ENCODE measurements at places on chromosomes 4 and X.

- DNase-seq = no peak
Measured at GRCh38 chrX:50805276-50805675, 8.7 kb downstream of the SHROOM4 start.

DNA sequence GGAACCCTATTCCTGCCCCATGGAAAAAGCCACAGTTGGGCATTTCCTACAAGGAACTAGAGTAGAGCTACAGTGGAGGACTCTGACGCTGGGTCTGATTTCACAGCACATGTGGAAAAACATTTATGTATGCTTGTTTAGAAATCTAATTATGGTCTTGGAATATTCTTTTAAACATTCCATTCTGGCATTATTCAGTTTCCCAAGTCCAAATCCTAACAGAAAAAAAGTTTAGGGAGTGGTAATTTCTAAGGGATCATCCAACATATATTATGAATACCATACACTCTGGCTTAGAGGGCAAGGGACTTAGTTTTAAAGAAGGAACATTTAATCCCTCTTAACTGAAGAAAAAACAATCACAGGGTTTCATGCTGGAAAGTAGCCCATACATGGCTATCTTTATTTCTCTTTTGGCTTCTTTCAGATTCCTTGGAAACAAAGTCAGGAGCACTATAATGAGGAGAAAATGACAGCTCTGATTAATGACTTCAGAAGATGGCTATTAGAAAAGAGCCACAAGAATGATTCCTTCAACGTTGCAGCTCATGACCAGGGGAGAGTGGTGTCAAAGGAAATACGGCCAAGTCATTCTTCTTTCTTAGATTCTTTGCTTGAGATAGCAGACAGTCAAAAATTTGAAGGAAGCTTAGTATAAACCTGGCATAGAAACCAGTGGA, 56.1 kb downstream of the CNGA2 start:
- no peak for DNase-seq

GRCh38 chrX:130933358-130933757, 30.3 kb upstream of the ENOX2 start:
- DNase-seq = no peak

DNA sequence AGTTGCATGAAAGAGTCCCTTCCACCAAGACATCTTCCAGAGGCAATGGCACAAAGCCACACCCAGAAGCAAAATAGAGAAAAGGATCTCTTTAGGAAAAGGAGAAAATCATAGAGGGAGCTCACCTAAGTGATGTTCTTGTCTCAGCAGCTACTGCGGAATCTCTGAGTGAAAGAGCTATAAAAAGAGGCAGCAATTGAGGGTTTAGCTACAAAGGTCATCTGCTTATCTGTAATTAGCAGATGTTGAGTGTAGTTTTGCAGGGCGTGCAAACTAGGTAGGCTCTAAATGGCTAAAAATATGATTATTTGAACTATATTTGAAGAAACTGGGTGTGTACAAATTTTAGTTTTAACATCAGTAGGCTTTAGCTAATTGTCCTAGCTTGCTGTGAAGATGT, 276.0 kb downstream of the HS3ST1 start:
- DNase-seq = no peak

- DNase-seq = no peak
Measured at GRCh38 chr4:110614173-110614963, 8.5 kb downstream of the PITX2 start.

DNA sequence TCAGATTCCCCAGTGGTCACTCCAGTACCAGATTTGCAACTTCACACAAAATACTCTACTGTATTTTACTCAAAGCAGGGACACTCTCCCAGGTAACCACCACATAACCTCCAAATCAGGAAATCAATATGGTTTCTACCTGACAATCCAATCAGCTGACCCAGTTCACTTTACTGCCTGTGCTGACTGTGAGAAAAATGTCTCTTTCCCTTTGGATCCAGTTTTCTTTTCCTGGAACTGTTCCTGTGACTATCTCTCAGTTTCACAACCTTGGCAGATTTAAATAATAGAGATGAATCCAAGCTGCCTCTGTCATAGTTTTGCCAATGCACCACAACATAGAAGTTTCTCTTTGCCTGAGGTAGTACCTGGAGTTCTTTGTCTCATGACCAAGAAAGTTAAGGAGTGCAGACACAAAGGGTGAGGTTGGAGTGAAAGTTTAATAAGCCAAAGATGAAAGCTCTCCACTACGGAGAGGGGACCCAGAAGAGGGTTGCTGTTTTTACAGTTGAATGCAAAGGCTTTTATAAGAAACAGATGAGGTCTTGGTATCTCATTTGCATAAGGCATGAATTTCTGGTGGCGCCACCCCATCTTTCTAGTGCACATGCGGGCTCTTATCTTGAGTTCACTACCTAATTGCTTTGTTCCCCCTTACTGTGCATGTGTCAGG, 29.7 kb upstream of the IL9R start:
- DNase-seq = no peak
